ENCODE measurements at places on chromosomes 12 and 14.

DNA sequence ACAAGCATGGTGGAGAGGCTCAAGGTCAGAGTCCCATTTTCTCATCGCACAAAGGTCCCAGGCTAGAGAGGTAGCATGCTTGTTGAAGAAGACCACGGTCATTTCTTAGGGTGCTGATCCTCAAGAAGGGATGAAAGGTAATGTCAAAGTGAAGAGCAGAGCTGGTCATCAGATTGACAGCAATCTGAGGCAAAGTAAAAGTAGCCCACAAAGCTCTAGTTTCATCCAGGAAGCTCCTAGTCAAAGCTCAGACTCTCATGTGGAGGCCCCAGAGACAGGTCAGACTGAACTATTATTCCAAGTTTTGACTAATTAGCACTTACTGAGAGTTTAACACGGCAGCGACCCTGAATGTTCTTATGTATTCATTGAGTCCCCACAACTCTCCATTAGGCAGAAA, 270.6 kb downstream of the RPS29 start:
- no peak for DNase-seq

GRCh38 chr14:60356906-60357550, 108.0 kb downstream of the PPM1A start:
- no peak for DNase-seq

- DNase-seq, result no peak
Observed at GRCh38 chr12:49212572-49212971, 23.7 kb upstream of the TUBA1A start.

DNA sequence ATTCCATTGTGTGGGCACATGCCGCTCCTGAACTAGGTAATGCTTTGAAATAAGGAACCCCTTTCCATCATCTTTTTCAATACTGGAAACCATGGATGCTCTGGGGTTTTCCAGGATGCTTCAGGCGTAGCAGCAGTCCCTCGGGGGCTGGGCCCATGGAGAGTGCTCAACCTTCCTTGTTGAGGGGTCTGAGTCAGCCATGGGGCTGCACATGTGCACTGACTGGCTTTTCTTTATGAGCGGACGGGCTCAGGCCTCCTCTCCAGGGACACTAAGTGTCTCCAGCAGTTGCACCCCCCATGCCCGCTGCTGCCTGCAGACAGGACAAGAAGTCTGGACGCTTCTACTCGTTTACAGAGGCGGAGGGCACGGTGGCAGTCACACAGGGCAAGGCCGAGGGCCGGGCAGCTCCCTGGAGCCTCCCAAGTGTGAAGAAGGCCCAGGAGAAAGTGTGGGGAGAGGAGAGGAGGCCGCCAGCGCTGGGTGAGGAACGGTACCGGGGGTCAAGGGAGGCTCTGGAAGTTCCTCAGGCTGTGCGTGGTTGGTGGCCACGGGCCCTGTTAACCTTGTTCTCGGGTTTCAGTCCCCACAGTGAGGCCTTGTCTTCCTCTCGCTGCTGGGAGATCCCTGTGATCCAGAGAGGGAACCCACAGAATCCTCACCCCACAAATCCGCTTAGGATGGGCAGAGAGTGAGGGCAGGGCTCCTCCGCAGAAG, 51.2 kb downstream of the TEAD4 start:
- no peak for DNase-seq

DNA sequence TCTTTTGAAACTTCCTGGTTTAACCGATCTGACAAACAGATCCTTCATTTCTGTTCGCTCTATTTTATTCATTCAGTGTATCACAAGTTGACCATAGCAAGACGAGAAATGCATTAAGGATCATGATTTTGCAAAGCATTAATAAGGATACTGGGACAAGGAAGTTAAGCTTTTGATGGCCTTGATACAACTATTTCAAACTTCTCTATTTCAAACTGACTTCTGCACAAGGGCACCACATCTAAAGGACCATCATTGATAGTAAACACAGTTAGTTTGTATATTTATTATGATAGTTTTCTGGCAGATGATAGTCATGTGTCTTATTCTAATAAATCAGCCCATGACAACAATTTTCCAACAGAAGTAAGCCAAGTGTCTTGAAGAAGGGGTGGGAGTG, 25.8 kb upstream of the PLXNC1 start:
- no peak for DNase-seq

GRCh38 chr14:38083039-38083438, 124.7 kb upstream of the SSTR1 start:
- DNase-seq, result no peak

DNA sequence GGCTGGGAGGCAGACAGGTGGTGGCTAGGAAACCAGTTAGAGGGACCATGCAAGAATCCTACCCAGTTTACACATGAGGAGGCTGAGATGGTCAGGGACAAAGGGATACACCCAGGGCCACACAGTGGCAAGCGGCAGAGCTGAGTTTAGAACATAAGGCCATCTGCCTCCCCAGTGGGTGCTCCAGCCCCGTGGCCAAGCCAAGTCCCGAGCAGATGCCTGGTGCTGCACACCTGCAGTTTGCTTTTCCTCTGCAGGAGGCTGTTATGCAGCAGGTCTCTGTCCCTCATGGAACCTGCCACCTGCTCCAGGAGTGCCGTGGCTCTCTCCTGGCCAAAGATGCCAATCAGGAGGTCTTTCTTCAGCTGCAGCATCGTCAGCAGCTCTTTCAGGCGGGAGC, 70.8 kb downstream of the SYNE3 start:
- no peak for DNase-seq

DNA sequence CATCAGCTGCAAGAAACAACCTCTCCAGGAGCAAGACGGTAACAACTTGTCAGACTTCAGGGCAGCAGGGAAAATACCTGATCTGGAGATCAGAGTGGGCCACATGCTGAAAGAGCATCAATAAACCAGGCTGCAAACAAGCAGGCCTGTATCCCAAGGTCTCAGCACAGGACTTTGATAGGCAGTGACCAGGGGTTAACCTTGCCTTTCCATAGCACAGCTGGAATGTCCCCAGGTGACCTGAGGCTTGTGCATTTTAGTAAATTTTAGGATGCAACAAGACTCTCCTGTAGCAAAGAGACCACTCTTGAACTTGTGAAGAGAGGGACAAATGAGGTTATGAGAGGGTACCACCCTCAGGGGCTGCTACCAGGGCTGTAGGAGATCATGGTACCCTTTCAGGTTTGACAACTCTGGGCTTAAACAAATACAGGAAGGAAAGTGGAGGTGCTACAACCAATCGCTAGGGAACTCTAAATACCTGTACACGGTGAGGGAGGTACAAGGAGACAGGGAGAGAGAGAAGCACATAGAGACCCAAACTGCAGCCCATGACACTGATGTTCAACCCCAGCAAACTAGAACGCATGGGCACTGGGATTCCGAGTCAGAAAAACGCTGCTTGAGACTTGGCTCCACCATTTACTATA, 95.4 kb upstream of the EVL start:
- DNase-seq, result no peak

- peak; percentile 52 for DNase-seq
Observed at GRCh38 chr14:23639891-23640523, 3.8 kb downstream of the DHRS2 start.

- DNase-seq, result peak; percentile 43
Observed at GRCh38 chr12:24596768-24597388, 352.0 kb downstream of the BCAT1 start.

DNA sequence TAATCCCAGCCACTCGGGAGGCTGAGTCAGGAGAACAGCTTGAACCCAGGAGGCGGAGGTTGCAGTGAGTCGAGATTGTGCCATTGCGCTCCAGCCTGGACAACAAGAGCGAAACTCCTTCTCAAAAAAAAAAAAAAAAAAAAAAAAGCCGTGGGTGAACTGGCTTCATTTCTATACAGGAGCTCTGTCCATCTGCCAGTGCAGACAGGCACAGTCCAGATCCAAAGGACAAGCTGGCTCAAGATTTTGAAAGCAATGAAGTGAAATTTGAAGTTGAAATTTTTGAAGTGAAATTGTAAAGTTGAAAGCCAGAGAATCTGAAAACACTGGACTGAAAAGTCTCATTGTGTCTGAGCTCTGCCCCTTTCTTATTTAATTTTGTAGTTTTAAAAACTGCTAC, 134.7 kb downstream of the CALM1 start:
- no peak for DNase-seq

DNA sequence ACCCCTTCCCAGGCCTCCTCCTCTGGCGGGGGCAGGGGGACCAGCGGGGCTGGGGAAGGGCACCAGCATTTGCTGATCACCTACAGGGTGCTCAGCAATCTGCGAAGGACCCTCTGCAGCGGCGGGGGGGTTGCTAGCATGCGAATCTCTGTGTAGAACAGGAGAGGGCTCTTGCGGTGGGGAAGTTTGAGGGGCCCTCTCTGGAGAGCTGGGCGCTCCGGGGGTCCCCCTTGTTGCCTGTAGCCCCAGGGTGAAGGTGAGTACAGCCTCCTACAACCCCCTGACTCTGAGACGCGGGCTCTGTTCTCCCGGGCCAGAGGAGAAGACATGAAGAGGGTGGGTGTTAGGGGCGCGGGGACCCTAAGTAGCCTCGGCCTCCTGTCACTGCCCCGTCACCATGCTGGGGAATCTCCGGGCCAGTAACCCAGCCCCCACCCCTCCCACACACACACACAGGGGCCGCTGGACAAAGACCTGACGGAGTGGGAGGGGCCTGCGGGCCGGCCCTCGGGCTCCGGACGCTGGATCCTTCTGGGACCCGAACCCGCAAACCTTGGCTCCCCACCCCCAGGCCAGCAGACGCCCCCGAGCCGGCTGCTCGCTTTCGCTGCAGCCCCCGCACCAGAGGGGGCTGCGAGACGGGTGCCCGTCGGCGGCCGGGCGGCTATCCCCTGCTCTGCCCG, 734 bp downstream of the FIGNL2 start:
- peak; percentile 22 for DNase-seq

DNA sequence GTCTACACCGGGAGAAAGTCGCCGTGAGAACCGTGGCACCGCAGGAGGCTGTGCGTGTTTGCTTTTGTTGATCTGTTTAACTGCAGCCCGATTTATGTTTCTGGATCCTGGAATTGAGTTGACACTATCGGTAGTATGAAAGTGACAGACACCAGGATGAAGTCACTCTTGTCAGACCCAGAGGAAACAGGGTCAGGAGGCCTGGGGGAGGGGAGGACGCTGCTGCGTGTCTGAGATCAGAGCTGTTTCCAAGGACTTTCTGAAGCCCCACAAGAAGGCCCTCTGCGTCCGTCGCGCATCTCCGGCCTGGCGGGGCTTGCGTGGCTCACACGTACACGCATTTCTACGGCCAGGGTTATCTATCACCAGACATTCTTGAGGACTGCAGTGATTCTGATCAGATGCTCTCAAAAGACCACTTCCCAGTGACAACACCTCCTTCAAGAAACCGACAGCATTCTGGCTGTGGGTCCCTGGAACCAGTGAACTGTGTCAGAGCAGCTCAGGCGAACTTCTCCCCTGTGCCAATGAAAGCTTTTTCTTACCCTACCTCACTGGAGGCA, 263.4 kb downstream of the ADGRD1 start:
- DNase-seq, result no peak

GRCh38 chr14:99186956-99187690, 84.9 kb downstream of the BCL11B start:
- no peak for DNase-seq

DNA sequence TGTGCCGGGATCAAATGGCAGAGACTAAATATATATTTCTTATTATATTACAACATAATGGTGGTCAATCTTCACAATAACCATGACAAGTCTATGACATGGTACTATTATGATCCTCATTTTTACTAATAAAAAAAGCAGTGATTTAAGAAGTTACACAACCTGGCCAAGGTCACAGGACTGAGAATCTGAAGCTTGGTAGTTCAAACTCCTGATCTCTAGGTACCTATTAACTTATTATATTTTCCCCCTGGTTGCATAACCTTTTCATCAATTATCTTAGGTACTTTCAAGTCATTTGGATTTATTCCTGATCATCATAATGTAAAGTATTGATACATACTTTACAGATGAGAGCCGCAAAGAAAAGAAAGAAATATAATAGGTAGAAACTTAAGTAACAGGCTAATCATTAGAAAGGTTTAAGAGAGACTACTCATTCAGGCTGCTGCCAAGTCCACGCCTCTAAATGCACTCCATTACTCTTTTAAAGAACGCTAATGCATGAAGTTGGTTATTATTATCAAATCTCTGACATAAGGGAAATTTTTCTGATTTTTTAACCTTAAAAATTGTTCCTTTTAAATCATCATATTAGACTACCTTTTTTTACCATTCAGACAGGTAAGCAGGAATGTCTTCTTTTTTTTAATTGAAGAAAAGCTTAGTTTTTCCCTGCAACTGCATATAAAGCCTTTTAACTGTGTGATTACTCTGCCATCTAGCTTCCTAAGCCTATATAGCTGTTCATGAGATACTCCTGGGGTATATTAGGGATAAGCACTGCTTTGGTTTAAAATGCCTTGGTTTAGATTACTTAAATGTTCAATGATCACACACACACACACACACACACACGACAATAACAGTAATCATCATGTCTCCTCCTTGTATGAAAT, 35.6 kb downstream of the RPS29 start:
- peak; percentile 15 for DNase-seq

- DNase-seq, result no peak
Observed at GRCh38 chr12:133105620-133106019, 24.5 kb downstream of the ZNF891 start.

DNA sequence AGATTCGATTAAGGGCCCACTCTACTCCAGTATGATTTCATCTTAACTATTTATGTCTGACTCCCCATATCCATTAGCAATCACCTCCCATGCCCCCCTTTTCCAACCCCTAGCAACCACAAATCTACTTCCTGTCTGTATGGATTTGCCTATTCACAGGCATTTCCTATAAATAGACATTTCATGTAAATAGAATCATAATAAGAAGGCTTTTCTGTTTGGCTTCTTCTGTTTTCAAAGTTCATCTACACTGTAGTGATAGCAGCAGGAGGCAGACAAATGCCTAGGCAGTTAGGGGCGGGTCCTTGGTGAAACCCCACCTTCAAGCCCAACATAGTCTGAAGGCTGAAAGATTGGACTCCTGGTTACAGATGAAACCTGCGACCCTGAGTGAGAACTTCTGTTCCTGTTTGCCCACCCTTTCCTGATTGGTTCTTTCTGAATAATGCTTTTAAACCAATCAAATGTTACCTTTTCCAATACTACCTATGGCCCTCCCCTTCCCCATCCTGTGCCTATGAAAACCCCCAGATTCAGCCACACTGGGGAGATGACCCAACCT, 62.1 kb upstream of the HECTD1 start:
- peak; percentile 66 for DNase-seq

DNA sequence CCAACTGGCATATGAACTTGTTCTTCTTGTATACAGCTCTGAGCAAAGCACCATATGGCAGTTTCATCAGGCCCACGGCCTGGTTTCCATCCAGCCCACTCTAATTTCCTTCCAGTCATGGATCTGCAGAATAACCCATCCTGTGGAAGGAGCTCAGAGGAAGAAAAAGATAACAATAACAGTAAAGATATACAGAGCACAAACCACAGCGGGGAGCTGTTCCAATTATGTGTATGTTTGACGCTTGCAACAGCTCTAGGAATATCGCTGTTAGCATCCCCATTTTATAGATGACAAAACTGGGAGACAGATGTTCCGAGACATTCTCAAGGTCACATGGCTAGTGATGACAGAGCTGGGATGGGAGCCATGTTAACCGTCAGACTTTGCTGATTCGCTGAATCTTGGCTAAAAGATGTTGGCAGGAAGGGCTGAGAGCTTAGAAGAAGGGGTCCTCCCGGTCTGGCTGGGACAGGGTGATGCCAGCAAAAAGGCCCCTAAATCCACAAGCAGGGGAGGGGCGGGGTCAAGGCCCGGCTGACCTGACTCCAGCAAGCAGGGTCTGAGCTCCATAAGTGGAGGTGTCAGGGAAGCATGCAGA, 34.4 kb upstream of the CIPC start:
- no peak for DNase-seq

Measured in EH (cell line).